Stimulated activated CD4-positive, alpha-beta T cell treated with anti-CD3 and anti-CD28 coated beads, Interleukin-1b, Interleukin-23, amount 100 ng/mL, for 48 hours (primary cell): ENCODE measurements at places on chromosomes 16 and 17.

DNA sequence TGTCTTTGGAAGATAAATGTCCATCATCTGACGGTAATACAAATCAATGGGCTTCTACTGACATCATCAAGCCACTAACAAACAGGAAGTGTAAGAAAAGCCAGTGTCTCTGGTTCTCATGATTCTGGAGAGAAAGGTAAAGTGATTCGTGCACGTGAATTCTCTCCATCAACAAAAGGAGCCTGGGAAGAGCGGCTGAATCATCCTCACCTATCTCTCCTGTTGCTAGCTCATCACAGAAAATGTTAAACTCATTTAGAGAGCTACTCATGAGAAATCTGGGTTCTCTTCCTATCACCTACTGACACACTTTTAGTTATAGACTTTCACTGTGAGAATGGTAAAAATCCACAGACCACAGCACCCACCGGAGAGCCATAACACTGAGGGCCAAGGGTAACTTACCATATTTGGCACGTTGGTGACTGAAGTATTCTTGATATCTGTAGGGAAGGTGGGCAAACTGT lies 70.3 kb downstream of the CREBBP start:
- DNase-seq, result peak; percentile 36

GRCh38 chr16:80541306-80541694 lies 507 bp downstream of the DYNLRB2 start:
- no peak for DNase-seq

- DNase-seq, result no peak
Measured at GRCh38 chr17:6679241-6679640, 27.7 kb downstream of the C17orf100 start.

DNA sequence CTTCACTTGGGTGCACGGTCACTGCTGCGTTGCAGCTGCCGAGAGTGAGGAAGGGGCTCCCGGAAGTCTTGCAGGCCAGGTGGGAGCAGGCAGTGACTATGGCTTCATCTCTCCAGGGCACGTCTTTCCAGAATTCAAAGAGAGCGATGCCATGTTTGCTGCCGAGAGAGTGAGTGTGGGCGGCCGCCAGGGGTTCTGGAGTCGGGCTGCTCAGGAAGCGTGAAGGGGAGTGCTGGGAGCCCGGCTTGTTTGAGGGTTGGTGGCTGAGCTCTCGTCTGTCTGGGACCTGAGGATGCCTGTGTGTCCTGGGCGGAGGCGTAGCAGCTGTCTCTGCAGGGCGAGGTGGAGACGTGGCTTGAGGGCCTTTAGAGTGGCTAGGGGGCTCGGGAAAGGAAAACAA lies 6.3 kb downstream of the HGS start:
- no peak for DNase-seq

- DNase-seq, result no peak
Measured at GRCh38 chr17:41329279-41329948, 13.9 kb upstream of the KRTAP17-1 start.

DNA sequence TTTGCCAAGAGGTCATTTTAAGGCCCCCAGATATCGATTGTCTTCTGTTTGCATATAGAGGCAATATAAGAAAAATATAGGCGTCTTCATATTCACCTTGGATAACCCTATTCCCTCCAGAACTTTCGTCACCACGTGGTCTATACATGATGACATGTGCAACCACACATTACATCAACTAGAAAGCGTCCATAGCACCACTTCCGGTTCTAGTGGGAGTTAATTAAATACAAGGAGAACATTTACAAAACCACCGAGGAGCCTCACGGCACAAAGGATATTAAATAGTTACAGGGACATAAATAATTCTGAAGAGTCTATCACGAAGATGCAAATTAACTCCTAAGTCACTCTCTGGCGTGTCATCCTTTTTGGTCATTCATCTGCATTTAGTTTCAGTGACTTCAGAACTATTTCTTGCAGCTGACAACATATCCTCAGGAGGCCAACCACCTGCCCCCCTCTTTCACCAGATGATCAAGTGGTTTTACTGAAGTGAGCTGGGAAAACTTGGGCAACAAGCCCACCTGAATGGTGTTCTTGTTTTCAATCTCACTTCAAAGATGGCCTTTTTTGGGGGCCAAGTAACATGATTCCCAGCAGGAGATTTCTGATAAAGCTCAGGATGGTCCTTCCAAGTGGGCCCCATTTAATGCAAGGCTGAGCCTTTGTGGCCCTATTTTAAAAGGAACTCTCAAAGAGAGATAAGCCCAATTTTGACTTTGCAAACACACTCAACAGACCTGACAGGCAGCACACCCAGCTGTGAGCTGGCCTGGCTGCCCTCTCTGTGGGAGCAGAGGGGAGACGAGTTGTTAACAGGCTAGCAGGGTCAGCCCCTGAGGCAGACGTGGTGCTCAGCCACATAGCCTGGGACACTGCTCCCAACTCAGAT lies 15.3 kb downstream of the CMTM3 start:
- no peak for DNase-seq

DNA sequence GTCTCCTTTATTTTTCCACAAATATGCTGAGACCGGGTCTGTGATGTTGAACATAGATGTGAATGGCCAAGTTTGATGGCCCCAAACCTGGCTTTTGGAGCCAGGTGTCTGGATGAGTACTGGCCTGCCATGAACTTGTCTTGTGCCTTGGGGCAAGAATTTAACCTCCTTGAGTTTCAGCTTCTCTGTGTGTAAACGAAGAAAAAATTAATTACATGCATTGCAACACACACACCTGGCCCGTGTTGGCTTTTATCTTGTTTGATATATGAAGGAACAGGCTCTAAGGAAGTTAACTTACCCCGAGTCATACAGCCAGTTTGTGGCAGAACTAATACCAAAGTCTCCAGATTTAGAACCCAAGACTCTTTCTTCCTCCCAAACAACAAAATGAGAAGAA lies 13.1 kb downstream of the FBXO39 start:
- DNase-seq, result no peak

DNA sequence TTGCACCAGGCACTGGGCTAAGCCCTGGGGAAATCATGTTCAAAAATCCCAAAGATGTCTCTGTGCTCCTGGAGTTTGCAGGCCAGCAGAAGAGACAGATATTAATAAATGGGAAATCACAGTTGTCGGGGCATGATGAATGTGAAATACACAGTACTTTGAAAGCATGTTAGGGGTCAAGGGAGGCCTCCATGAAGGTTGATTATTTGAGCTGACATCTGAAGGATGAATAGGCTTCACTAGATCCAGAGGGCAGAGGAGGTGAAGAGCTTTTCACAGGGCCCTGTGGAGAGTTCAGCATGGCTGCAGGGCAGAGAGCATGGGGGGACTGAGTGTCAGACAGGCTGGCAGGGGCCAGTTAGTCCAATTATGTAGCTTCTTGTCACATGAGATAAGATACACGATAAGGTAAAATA lies 2.6 kb downstream of the ANKRD40CL start:
- no peak for DNase-seq

GRCh38 chr17:75504347-75505151 lies 10.8 kb downstream of the CASKIN2 start:
- DNase-seq, result peak; percentile 31

DNA sequence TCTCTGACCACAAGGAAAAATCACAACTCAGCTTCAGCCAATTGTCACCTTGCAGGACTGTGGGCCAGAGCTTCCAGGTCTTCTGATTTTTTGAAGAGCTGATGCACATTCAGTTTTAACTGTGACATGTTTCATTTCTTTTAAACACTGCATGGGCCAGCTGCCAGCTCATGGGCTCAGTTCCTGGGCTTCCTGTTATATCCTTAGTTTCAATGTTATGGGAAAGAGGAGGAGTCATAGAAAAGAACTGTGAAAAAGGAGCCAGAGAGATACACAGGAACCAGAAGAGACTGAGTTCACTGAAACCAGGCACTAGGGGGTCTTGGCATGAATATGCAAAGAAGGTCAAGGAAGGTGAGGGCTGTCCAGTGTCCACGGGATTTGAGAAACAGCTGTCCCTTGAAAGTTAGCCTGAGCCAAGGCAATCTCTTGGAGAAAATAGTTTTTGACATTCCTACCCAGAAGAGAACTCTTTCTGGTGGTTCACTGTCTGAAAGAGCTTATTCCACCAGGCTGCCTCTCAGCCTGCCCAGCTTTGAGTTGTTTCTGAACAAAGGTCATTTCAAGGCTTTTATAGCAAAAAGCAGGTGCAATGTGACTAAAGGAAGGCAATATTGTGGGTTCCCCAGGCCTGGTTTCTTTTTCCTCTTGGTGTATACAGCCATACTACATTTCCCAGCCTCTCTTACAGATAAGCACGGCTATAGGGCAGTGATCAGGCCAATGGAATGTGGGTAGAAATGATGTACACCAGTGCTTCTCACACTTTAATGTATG lies 10.5 kb downstream of the PDILT start:
- DNase-seq, result no peak

- DNase-seq, result no peak
Measured at GRCh38 chr17:57999496-58000017, 7.5 kb downstream of the SRSF1 start.
